ENCODE measurements at places on chromosomes 11 and 22.
A peak's percentile ranks its signal among the peaks of the same experiment; 100 is the strongest.

GRCh38 chr11:126647735-126648134 lies 292.2 kb downstream of the ST3GAL4 start:
- DNase-seq = no peak

- DNase-seq = no peak
These were observed 1.5 kb downstream of the SLC7A4 start for GRCh38 chr22:21030621-21031544.

DNA sequence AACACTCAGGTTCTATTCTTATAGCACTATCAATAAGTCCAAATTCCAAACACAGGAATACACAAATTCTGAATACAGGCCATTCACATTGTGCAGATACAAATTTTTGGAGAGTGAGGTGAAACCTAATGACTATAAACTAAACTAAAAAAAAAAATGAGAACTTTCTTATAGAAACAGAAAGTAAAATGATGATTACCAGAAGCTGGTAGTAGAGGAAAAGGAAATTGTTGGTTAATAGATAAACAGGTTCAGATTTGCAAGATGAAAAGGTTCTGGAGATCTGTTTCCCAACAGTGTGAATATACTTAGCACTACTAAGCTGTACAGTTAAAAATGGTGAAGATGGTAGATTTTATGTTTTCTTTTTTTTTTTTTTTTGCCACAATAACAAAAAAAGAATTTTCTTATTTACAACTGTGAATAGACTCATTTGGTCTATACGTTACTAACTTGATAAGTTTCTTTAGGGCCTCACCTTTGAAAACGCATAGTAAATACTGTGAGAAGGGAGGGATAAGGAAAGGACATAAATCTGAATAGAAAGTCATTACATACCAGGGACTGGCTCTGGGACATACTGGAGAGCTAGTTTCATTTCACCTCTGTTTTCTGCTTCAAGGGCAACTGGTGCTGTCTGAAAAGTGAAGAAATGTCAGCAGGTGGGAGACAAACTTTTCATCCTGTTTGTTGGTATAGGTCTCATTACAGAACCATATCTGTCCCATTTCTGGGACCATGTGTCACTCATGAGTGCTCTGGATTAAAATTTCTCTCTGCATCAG lies 14.2 kb upstream of the CCDC89 start:
- no peak for DNase-seq

DNA sequence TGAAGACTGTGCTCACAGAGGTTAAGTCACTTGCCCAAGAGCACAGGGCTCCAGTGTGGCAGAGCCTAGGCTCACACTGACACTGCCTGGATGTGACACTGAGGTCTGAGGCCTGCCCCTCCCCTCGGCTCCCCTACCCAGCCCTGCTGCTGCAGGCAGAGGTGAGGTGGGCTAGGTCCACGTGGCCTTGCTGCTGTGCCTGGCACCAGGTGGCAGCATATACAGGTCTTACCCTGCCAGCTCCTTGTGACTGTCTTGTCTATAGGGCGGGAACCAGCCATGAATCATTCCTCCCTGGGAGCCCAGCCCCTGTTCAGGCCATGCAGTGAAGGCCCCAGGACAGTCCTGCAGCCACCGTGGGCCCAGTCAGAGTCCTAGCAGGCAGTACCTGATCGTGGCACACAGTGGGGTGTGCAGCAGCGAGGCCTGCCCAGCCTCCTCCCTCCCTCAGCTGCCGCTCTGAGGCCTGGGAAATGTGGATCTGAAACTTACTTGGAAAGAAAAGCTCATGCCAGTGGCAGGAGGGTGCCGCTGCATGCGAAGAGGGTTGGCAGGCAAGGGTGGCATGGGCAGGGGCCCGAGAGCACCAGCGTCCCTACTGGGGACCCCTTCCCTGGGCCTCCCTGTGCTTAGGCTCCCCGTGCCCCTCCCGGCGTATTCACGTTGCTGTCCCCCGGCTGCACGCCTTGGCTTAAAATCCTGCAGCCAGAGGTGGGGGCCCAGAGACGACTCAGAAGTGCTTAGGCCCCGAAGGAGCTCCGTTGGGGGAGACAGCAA lies 1.2 kb upstream of the CERK start:
- no peak for DNase-seq

DNA sequence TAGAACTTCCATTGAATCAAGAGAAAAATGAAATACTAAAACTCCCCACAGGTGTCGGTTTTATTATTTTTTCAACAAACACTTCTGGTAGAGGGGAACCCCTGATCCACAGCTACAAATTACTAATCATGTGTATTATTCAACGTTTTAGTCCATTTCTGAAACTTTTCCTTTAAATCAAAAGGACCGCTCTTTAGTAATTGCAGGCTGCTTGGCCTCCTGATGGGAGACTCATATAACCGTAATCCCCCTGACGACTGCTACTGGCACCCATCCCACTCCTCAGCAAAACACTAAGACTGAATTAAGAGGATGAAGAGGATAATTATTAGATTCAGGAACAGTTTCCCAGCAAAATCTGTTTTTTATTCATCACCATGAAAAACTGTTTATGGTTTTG lies 46.4 kb downstream of the PAX6 start:
- no peak for DNase-seq

GRCh38 chr11:60710482-60710881 lies 11.1 kb downstream of the MS4A8 start:
- DNase-seq = no peak

DNA sequence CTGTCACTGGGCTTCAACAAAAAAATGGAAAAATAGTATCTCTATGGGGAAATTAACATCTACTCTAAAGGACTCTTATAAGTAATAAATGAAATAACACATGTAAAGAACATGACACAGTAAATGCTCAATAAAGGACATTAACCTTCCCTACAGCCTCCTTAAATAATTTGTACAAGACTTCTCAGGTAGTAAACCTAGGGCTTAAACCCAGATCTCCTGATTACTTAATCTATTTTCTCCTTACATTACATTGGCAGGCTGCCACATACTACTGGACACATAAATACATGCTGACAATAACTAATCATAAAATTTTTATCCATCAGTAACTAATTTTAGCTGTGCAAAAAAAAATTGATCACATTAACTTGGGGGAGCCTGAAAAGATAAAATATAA lies 4.9 kb downstream of the AMBRA1 start:
- no peak for DNase-seq

GRCh38 chr22:26665813-26666231 lies 8.4 kb downstream of the MIAT start:
- DNase-seq = no peak

DNA sequence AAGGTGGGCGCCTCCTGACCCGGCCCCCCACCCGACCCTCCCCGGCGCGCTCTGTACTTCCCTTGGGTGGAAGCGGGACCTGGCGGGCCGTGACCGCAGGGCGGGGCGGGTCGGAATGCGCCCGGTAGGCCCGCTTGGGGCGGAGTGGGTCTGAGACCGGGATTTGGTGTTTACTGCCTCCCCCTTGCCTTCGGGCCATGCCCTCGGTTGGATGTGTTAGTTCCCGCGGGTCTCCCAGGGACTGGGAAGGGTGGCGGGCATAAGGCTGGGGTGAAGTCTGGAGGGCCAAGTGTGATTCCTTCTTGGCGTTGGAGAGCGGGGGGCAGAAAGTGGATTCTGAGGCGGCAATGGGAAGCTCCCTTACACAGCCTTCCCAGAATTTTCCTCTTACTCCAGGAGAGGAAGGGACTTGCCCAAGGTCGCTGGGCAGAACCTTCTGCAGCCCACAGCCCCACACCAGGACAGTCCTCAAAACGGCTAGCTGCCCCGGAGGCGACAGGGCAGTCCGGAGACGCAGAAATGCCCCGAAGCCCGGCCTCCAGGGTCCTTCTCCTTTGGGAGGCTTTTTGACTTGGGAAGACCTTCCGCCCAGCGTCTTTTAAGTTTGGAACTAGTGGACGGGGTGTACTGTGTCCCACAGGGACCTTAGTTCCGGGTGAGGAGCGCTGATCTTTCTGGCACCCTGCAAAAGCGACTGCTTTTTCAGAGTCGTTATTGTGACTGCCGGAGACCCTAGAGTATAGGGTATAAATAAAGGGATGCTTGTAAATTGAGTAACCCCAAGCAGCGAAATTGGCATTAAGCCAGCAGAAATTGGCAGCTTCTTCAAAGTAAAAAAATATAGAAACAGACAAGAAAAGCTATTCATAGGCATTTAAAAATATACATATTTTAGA lies 647 bp downstream of the SWAP70 start:
- peak; percentile 30 for DNase-seq

DNA sequence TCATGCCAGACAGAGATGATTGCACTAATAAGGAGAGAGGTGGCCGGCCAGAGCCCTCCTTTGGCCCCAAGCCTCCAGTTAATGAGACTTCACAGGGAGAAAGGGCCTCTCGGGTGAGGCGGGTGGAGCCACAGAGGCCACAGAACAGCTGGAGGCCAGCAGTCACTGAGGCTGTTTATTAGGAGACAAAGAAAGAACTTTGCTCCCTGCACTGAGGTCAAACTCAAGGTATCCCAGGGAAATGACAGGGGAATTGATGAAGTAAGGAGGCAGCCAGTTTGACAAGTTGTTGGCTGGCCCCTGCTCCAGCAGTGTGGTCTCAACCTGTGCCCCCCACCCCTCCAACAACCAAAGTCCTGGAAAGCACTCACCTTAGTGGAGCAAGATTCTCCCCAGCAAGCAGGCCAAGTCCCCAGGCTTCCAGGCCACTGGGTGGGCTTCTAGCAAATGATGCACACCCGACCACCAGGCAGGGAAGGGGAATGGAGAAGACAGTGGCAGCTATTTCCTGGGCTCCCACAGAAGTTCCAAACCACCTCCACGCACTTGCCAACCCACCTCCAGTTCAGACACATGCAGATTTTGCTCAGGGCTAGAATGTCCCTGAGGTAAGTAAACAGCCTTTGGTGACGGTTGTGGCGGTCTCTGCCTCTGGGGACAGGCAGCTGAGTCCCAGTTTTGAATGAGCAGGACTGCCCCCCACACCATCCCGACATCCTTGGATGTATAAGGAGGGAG lies 53.2 kb downstream of the RPUSD4 start:
- no peak for DNase-seq

- no peak for DNase-seq
These were observed 40.2 kb upstream of the CELSR1 start for GRCh38 chr22:46577368-46578249.

GRCh38 chr11:59727426-59727825 lies 13.8 kb upstream of the OR10V1 start:
- DNase-seq = no peak

DNA sequence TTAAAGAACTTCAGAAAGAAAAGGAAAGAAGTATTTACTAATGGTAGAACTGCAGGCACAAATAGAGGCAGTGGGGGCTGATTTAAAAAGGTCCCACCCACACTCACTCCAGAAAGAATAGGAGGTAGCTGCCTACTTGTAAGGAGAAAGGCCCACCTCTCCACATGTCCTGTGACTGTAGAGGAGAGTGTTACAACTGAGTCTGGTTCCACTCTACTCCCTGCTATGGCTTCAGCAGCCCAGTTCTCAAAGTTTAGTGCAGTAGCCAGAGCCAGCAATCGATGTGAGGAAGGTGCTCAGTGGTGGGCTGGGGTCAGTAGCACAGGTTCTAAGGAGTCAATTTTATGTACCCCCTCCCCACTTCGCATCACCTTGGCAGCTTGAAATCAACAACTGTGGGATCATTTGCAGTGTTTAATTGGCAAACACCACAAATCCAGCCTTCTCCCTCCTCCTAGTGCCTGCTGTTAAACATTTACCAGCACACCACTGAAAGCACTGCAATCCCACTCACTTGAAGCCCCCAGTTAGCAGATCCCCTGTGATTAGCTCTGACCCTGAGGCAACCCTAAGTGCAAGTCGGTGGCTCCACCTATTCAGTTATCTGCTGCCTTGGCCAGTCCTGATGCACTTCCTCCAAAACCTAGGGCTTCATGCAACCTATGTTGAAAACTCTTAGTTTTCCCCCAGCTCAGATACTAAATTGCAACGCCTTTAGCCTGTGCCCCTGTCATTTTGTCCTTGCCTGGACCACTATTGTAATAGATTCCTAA lies 146.6 kb downstream of the BBOX1 start:
- DNase-seq = no peak

- DNase-seq = no peak
These were observed 62.9 kb downstream of the CRYBB2 start for GRCh38 chr22:25282346-25282670.

DNA sequence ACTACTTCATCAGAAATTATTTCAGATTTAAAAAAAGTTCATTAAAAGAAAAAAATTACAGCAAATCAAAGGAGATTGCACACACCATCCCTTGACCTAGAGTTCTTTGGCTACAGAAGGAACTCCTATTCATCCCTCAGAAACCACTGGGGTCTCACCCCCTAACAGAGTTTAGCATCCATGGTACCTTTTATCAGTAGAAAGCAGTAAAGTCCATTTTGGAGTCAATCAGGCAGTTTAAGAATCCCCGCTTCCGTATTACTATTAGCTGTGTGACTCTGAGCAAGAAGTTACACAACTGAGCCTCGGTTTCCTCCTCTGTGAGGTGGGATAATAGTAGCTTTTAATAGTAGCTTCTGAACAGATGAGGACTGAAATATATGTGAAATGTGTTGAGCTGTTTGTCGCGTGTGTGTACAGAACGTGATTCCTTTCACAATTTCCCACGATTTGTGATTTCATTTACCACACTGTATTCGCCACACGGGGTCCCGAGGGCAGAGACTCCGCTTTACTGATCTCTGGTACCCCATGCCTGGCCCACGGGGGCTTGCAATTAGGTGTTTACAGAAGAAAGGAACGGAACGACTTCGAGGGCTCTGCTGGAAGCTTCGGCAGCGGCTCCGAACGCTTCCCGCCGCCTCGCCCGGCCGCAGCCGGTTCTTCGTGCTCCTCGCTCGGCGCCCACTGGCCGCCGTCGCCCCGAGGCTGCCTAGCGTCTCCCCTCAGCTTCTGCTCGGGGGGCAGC lies 72.5 kb upstream of the ZBED5 start:
- no peak for DNase-seq

GRCh38 chr11:7579361-7579791 lies 65.6 kb downstream of the PPFIBP2 start:
- no peak for DNase-seq
